ENCODE measurements at places on chromosomes 6 and 20.

DNA sequence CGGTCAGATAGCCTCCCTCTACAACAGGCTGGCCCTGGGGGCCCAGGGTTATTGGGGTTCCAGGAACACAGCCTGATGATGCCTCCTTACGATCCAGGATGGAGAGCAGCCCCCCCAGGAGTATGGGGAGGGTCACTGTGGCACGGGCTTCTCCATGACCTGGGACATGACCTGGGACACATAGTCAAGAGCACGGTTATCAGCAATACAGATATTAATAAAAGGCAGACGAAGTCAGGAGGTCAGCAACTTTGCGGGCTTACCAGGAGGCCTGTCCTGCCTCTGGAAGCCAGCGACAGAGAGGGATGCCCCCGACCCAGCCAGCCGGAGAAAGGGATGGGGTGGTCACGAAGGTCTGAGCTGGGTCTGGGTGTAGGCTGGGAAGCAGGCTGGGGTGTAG is 795 bp downstream of the MMP24OS start:
- no peak for DNase-seq

- no peak for DNase-seq
These were observed 184.2 kb downstream of the KHDC1L start for GRCh38 chr6:73041051-73041450.

- no peak for DNase-seq
These were observed 46.0 kb downstream of the PLCG1 start for GRCh38 chr20:41183391-41183790.

DNA sequence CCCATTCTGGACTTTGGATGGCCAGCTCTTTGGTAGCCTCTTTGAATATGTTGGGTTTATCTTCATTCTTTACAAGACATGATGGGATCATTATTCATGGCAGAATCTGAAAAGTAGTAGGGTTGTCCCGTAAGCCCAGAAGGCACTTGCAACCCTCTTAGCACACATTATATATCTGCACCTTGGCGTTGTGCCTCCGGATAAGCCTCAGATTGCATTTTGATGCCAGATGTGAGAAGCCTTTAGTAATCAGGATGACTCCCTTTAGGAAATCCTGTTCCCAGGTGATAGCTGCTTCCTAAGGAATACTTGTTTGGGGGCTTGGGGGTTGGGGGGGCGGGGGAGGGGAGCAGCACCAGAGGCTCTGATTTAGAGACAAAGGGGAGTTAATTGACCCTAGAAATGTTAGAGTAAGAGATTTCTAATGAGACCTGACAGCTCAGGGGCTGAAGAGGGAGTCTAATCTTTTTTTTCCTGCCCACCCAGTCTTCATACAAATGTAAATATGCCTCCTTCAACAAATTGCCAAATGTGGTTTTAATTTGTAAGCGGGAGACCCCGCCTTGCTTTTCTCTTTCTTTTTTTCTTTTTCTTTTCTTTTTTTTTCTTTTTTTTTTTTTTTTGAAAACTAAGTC is 55.1 kb downstream of the JAG1 start:
- no peak for DNase-seq

- no peak for DNase-seq
These were observed 44.4 kb upstream of the LYRM2 start for GRCh38 chr6:89682991-89683390.
